ENCODE measurements at places on chromosomes 7 and 10. TPM values are rescaled to one million over a fixed set of nuclear protein-coding genes. Genes with fewer than 3 reads are reported as not detected.
A peak's percentile ranks its signal among the peaks of the same experiment; 100 is the strongest.

Gene SLC16A9
- polyA plus RNA-seq, result 91.1 TPM

DNA sequence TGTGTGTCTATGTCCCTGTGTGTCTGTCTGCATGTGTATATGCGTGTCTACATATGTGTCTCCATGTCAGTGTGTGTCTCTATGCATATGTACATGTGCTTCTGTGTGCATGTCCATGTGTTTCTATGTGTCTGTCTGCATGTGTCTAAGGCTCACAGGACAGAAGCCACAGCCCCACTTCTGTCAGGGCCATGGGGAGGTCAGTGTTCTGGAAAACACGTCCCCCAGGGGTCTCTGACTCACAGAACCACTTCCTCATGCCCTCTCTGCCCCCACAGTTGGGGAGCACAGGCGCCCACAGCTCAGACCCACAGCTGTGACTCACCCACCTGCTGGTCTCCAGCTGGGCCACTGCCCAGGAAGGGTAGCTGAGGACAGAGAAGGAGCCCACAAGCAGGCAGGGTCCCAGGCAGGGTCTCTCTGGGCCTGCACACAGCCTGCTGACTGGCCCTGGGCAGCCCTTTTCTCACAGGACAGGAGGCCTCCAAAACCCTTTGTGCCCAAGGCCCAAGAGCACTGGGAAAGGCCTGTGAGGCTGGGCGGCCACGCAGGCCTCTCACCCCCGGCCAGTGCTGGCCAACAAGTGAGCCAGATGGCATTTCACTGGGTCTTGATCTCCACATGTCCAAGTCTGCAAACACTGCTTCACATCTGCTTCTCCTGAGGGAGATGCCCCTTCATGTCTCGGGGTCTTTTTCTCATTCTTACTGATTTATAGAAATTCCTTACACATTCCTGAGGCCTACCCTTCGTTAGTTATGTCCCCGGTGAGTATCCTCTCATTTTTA is 102.9 kb upstream of the FAM20C start:
- no peaks in the 10 kb centered on the region for H3K36me3 ChIP-seq
- DNase-seq, result peak; percentile 34
- H3K4me3 ChIP-seq, result no peak overlapping the region
- no peak overlapping the region for H3K27ac ChIP-seq

- DNase-seq, result no peak
- H3K4me3 ChIP-seq, result no peak overlapping the region
- H3K27me3 ChIP-seq, result no peaks in the 10 kb centered on the region
- peak overlapping the region; percentile 20 for H3K27ac ChIP-seq
These were observed 1.0 kb downstream of the ACSL5 start for GRCh38 chr10:112374724-112375541.

- H3K27me3 ChIP-seq, result no peaks in the 10 kb centered on the region
- no peaks in the 10 kb centered on the region for H3K36me3 ChIP-seq
- peaks cover 10% of the 10 kb centered on the region for H3K4me1 ChIP-seq
- DNase-seq, result no peak
- no peak overlapping the region for H3K27ac ChIP-seq
These were observed 780.6 kb downstream of the INHBA start for GRCh38 chr7:40922316-40922670.

DNA sequence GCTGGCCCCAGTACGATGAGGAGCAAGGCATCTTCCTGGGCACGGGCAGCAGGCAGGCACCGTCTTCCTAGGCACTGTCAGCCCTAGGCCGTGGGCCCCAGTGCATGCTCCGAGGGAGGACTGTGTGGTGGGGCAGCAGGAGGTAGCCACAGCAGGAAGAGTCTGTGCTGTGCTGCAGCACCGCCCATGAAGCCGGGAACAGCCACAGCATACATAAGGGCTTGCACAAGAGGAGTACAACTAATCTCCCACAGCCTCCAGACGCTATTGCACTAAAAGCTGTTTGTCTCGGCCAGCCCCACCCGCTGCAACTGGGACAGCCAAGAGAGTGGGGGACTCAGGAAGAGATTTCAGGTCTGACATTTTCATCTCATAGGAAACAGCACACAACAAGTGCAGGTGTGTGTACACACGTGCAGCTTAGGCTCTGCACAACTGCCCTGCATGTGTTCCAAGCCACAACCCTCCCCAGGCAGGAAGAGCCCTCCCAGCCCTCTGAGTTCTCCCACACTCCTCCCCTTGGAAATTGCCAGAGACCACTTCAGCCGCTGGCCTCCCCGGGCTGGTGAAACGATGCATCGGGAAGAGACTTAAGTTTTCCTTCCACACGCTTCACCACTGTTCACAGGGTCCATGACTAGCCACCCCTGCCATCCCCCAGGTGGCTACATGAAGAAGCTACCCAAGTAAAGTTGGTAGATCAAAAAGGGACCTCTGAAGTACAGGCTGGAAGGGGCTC is 88.1 kb upstream of the DDC start:
- no peak overlapping the region for H3K27ac ChIP-seq
- H3K4me1 ChIP-seq, result peaks cover 27% of the 10 kb centered on the region
- no peaks in the 10 kb centered on the region for H3K36me3 ChIP-seq
- no peak overlapping the region for H3K4me3 ChIP-seq

Gene PAX2
- polyA plus RNA-seq, result 28.3 TPM

GRCh38 chr10:69358148-69358795 is 58.4 kb downstream of the TACR2 start:
- H3K36me3 ChIP-seq, result no peaks in the 10 kb centered on the region
- no peak overlapping the region for H3K27ac ChIP-seq
- no peak overlapping the region for H3K4me3 ChIP-seq
- no peak for DNase-seq
- peaks cover 2% of the 10 kb centered on the region for H3K4me1 ChIP-seq

DNA sequence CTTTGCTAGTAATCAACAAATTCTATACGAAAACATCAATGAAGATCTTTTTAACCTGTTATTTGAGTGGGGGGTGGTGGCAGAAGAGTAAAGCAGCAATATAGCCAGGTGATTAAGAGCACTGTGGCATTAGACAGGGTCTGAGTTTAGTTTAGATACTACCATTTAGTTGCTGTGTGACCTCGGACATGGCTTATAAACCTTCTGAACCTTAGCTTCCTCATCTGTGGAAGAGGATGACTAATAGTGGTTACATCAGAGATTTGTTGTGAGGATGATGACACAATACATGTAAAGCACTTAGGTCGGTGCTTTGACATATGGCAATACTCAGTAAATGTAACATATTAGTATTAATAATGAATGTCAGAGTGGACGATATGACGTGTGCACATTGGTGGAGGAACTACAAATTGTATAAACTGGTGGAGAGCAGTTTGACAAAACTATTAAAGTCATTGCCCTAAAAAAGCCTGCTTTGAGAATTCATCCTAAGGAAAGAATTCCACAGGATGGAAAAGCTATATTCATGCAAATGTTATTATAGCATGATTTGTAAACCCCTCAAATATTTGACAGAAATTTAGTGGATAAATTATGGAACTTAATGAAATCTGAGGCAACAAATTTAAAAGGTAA is 24.3 kb downstream of the SPAG6 start:
- H3K36me3 ChIP-seq, result no peaks in the 10 kb centered on the region
- H3K27me3 ChIP-seq, result no peaks in the 10 kb centered on the region
- no peak overlapping the region for H3K27ac ChIP-seq
- H3K4me1 ChIP-seq, result no peaks in the 10 kb centered on the region
- H3K4me3 ChIP-seq, result no peak overlapping the region

Gene CYP2C19
- polyA plus RNA-seq, result not detected

GRCh38 chr10:22643116-22643515 is 71.3 kb downstream of the PIP4K2A start:
- no peak for DNase-seq
- H3K36me3 ChIP-seq, result no peaks in the 10 kb centered on the region
- no peaks in the 10 kb centered on the region for H3K4me1 ChIP-seq

DNA sequence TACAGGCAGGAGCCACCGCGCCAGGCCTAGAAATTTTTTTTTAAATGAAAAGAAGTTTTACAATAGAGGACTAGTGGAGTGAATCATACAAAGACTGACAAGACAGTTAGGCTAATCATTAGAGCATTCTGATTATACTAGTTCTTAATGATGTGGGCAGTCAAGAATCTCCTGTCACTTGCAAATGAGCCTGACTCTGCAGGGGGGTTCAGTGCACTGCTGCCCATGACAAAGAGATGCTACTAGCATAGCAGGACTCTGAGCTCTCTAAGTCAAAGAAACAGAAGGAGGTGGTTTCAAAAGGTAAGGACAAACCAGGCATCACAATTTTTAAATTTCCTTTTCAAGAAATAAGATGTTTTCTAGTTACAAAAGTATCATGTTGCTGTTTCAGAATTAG is 59.0 kb downstream of the CCDC6 start:
- H3K4me3 ChIP-seq, result no peak overlapping the region
- no peaks in the 10 kb centered on the region for H3K4me1 ChIP-seq
- H3K27me3 ChIP-seq, result no peaks in the 10 kb centered on the region
- DNase-seq, result no peak
- H3K36me3 ChIP-seq, result peaks cover 4% of the 10 kb centered on the region

GRCh38 chr10:23912884-23913404 is 296.0 kb upstream of the KIAA1217 start:
- no peak overlapping the region for H3K27ac ChIP-seq
- no peaks in the 10 kb centered on the region for H3K36me3 ChIP-seq
- H3K4me3 ChIP-seq, result no peak overlapping the region
- no peak for DNase-seq
- no peaks in the 10 kb centered on the region for H3K27me3 ChIP-seq

Gene KLF14
- polyA plus RNA-seq, result 0.13 TPM

- H3K27ac ChIP-seq, result no peak overlapping the region
- no peaks in the 10 kb centered on the region for H3K27me3 ChIP-seq
- no peaks in the 10 kb centered on the region for H3K4me1 ChIP-seq
- no peak for DNase-seq
- H3K36me3 ChIP-seq, result no peaks in the 10 kb centered on the region
These were observed 4.2 kb upstream of the KCNH2 start for GRCh38 chr7:150982351-150982750.

Gene PCLO
- polyA plus RNA-seq, result 4.0 TPM

GRCh38 chr7:46215987-46216567 is 295.0 kb upstream of the IGFBP3 start:
- DNase-seq, result no peak
- no peak overlapping the region for H3K27ac ChIP-seq
- H3K27me3 ChIP-seq, result no peaks in the 10 kb centered on the region
- H3K4me3 ChIP-seq, result no peak overlapping the region
- H3K4me1 ChIP-seq, result no peaks in the 10 kb centered on the region

Gene CPA5
- 0.54 TPM for polyA plus RNA-seq

Data from kidney (tissue), 22 donors.